Mesangial cell (primary cell): ENCODE measurements at places on chromosomes 2 and 18. TPM values are rescaled to one million over a fixed set of nuclear protein-coding genes. Genes with fewer than 3 reads are reported as not detected.

The RSAD2 gene
- total RNA-seq = 0.25 TPM in 1 of 2 replicates, not detected in the other

The ALLC gene
- not detected in 2 replicates for total RNA-seq

The RAB31 gene
- total RNA-seq = 15.2 and 33.3 TPM in 2 replicates

The RNF144A gene
- total RNA-seq = 11.7 and 16.7 TPM in 2 replicates

The SKA1 gene
- total RNA-seq = 1.4 and 35.8 TPM in 2 replicates

The HDHD2 gene
- total RNA-seq = 9.1 and 11.9 TPM in 2 replicates

The SESTD1 gene
- 8.8 and 9.1 TPM in 2 replicates for total RNA-seq

The BCS1L gene
- total RNA-seq = 22.8 and 36.7 TPM in 2 replicates

The CD8B2 gene
- not detected in 2 replicates for total RNA-seq

The COBLL1 gene
- 17.3 and 81.5 TPM in 2 replicates for total RNA-seq

The MYO5B gene
- 12.2 and 24.6 TPM in 2 replicates for total RNA-seq
